ENCODE measurements at places on chromosomes 12 and 14.

DNA sequence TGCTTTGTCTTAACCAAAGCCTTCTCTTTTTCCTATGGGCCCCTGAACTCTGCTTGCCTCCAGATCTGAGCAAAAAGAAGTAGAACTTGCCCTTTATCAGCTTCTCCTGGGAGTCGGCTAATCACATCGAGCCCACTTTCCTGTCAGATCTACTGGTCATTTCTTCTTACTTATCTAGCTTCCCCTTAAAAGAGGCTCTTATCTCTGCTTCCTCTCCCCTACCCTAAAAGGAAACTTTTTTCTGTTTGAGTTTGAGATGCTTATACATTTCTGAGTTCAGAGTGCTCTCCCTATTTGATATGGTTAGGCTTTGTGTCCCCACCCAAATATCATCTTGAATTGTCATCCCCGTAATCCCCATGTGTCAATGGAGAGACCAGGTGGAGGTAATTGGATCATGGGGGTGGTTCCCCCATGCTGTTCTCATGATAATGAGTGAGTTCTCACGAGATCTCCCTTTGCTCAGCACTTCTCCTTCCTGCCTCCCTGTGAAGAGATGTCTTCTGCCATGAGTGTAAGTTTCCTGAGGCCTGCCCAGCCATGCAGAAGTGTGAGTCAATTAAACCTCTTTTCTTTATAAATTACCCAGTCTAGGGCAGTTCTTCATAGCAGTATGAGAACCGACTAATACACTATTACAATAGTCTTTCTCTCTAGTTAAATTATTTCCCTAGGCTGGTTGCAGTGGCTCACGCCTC, 114.7 kb upstream of the AMN1 start:
- no peak for DNase-seq

- DNase-seq = no peak
Observed at GRCh38 chr12:7503686-7504415, at the start of gene CD163. TSS of gene CD163 (minus strand) at chr12:7503777. CDS start at chr12:7503690, 87 bp downstream.

GRCh38 chr12:1147821-1148220, 156.8 kb downstream of the ERC1 start:
- DNase-seq = no peak

DNA sequence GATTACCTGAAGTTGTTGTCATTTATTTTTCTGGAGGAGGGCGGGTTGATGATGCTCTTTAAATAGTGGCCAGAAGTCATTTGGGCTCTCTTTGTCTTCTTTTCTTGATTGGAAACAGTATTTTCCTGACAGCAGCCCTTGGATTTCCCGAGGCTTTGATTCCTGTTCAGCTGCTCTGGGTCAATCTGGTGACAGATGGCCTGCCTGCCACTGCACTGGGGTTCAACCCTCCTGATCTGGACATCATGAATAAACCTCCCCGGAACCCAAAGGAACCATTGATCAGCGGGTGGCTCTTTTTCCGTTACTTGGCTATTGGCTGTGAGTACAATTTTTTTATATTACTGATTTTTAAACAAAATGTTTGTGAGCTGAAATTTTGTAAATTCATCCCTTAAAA, 60.4 kb downstream of the ANAPC7 start:
- no peak for DNase-seq

GRCh38 chr12:93753285-93753684, 76.1 kb downstream of the CRADD start:
- DNase-seq = no peak

DNA sequence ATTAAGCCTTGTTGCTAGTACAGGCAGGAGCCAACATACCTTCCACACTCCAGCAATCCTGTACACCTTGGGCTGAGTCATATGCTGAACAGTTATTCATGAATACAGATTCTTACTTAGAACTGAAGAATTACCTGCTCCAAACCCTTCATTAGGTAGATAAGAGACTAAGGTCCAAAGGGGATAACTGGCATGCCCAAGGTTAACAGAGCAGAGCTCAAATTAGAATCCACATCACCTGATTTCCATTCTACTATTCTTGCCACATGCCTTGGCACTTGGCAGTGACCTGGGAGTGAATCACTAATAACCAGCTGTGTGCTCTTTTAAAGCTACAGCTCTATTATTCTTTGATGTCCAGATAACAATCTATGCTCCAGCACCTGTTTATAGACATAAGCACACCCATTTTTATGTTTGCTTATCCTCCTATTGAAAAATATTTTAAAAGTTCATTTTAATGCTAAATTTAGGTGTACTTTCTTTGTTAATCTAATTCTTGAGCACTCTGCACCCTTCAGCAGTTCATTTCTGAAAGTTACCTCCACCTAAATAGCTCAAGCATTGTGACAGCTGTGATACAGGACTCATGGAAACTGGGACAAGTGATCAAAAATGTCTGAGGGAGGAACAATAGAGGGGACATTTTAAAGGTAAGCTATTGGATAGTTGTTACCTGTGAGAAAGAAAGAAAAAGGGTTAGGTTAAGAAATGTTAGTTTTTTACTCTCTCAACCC, 19.4 kb downstream of the LPCAT3 start:
- DNase-seq = no peak

DNA sequence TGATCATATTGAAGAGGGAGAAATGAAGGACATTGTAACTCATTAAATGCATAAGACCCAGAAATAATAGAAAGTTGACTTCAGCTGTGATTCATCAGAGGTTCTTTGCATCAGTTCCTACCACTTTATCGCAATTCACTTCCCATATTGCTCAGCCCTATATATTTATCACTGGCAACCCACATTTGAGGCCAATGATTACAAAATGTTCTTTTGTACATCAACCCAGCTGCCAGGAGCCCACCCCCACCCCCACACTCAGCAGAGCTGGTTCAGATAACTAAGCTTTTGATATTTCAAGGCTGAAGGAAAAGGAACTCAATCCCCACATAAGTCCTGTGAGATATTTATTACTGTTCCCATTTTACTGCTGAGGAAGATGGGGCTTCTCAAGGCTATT, 51.2 kb upstream of the TMPO start:
- no peak for DNase-seq

GRCh38 chr12:126926023-126926594, 1340.9 kb upstream of the TMEM132C start:
- no peak for DNase-seq

DNA sequence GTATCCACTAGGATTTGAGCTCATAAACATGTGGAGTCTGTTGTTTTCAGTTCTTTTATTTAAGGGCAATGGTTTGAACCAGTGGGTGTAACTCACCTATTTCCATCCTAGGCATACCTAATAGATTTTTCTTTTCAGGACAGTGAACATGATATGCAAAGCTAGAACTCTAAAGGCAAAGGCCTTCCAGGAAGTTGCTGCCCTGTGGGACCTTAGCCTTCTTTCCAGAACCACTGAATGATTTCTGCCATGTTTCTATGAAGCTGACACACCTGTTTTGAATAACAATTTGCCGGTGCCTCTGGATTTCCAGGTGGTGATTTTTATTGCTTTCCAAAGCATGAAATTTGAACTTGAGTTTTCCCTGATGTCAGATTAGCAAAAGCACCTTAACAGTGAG, 372.9 kb upstream of the FAR2 start:
- no peak for DNase-seq

GRCh38 chr12:124448241-124448954, 119.0 kb downstream of the NCOR2 start:
- no peak for DNase-seq

GRCh38 chr14:82778008-82778590, 1244.4 kb upstream of the SEL1L start:
- DNase-seq = no peak

GRCh38 chr14:57136669-57137328, 131.9 kb downstream of the EXOC5 start:
- no peak for DNase-seq

DNA sequence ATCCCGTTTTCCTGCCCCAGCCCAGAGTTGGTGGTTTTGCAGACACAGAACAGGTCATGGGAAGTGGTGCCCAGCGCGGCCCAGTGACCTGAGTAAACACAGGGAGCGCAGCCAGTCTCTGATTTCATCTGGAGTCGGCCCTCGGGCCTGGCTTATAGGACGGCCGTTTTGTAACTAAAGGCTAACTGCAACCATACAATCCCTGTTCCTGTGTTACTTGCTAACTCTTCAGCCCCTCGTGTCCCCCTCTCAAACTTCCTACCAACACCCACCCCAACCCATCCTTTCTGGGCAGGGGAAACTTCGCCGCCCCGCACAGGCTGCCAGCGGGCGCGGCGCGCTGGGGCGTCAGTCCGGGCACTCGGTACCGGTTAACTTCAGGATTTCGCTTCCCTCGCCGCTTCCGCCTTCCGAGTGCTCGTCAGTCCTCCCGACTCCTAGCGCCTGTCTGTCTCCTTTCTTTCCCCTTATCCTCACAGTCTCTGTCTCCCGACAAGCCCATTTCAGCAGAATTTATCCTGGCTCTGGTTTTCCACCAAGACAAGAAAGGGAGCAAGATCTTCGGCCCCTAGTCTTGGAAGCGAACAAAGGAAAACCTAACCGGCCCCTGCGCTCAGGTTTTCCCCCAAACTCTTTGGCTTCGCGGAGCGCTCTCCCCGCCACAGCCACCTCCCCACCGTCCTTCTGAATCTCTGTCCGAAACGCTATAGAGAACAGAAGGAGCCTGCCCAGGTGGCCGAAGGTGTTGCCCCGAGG, 2.0 kb downstream of the SIX1 start:
- DNase-seq = no peak

DNA sequence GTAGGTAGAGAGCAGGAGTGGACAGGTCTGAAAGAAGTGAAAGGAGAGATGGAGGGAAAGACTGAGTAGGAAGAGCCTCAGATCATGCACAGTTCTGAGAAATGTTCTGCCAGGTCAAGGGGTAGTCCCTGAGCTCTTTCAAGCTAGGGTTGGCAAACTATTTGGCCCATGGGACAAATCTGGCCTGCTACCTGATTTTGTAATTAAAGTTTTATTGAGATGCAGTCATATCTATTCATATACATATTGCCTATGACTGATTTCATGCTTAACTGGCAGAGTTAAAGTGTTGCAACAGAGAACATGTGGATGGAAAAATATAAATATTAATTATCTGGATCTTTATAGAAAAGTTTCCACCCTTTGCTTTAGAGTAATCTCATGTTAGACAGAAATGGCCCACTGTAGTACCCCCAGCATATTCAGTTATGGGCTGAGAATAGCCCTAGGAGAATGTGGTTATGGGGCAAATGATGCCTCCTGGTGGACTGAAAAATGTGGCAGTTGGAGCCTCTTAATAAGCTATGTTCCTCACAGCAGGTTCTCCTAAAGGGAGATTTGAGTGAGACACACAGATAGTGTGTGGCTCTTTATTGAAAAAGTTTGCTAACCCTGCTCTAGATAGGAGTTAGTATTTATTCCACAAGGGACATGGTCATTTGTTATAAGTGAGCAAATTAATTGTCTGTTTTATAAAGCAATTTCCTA, 476.9 kb downstream of the LRIG3 start:
- DNase-seq = no peak

GRCh38 chr14:71554323-71554722, 377.9 kb upstream of the RGS6 start:
- no peak for DNase-seq

GRCh38 chr12:6214633-6215032, 14.4 kb downstream of the CD9 start:
- DNase-seq = peak; percentile 74

DNA sequence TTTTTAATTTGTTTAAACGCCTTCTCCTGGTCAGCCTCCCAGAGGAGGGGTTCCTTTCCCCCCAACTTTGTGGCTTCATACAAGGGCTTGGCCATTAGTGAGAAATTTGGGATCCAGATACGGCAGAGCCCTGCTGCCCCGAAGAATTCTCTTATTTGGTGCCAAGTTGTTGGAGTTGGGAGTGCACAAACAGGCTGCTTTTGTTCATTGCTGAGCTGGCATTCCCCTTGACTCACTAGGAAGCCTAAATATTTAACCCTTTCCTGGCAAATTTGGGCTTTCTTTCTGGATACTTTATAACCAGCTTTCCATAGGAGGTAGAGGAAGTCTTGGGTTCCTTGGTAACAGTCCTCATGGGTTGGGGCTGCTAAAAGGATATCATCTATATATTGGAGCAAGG, 10.3 kb upstream of the ADAM21 start:
- DNase-seq = no peak

DNA sequence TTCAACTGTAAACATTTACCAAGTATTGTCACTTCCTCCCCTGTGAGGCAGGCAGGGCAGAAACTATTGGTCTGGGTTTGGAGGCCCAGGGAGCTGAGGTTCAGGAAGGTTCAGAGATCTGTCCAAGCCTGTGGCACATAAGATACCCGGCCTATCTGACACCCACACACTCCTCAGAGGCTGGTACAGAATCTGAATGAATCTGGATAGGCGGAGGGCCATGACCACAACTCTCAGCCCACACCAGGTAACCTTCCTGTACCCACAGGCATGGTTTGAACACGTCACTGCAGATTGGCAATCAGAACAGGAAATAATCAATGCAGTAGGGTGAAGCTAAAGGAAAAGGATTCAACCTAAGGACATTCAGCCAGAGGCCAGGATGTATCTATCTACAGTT, 92.8 kb upstream of the TMCC3 start:
- no peak for DNase-seq

- peak; percentile 74 for DNase-seq
Observed at GRCh38 chr12:57085999-57086492, 2.9 kb upstream of the NAB2 start.

- peak; percentile 57 for DNase-seq
Observed at GRCh38 chr12:14514154-14514842, 53.4 kb downstream of the PLBD1 start.

GRCh38 chr12:117994551-117995438, 21.7 kb upstream of the RFC5 start:
- DNase-seq = no peak

DNA sequence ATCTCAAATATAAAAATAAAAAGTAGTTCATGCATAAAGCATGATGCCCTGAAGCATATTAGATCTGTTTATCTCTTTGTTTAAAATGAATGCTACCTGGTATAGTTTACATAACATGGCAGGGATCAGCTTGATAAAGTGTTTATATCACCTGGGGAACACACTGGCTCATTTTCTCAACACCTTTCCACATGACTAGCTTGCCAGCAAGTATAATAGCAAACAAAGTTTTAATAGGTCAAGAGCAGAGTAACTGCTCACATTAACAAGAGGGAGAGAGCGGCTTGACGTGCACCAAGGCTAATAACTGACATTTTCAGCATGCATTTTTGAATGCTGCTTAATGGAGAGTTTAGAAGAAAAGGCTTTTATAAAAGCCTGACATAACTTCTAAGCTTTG, 246.4 kb downstream of the EGLN3 start:
- no peak for DNase-seq

GRCh38 chr12:58009405-58010195, 68.2 kb downstream of the ATP23 start:
- no peak for DNase-seq

DNA sequence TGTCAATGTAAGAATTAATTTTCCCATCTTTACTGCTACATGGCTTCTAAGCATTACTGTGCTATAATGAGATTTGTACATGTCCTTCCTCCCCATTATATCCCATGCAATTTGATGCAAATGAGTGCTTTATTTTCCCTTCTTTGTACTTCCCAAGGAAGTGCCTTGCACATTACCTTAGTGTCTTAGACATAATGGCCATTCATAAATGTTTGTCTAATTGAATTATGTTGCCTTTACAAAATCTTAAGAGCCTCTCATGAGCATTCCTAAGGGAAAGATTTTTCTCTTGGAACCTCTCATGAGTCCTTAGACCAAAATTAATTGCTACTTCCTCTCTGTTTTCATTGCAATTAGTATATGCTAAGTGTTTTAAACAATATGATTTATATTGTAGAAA, 741.7 kb downstream of the RERGL start:
- no peak for DNase-seq

Data from ureter (tissue), 1 donor.